ENCODE measurements at places on chromosomes 16 and 17.
A peak's percentile ranks its signal among the peaks of the same experiment; 100 is the strongest.

DNA sequence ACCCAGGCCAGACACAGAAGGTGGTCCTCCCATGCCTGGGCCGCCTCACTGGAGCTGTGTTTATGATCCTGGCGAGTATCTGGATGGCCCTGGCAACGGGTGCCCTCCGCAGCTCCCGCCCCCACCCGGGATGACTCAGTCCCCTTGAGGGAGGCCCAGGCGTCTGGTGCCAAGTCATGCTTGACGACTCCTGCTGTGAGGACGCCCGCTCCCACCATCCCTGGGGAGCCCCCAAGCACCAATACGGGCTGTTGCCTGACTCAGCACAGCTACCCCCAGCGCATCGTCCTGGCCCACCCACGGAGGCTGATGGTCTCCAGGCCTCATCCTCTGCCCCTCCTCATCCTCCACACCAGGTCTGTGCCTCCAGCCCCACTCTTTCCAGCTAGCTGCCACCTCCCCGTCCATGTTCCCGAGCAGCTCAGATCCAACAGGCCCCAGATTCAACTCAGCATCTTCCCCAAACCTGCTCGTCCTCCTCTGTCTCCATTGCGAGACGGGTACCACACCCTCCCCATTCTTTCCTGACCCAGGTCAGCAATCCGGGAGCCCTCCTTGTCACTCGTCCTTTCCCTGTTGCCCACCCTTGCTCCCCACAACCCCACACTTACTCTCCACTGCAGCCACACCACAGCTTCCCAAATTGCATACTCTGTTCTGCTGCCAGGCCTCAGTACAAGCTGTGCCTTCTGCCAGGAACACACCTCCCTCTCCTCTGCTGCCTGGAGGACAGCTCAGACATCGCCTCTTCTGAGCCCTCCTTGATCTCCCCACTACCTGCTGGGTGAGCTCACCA lies 2.6 kb downstream of the CAMKK1 start:
- no peak for DNase-seq

- no peak for DNase-seq
Measured at GRCh38 chr16:67445913-67446907, 15.3 kb downstream of the HSD11B2 start.

- DNase-seq, result no peak
Measured at GRCh38 chr17:4246674-4247073, 17.1 kb downstream of the ANKFY1 start.

DNA sequence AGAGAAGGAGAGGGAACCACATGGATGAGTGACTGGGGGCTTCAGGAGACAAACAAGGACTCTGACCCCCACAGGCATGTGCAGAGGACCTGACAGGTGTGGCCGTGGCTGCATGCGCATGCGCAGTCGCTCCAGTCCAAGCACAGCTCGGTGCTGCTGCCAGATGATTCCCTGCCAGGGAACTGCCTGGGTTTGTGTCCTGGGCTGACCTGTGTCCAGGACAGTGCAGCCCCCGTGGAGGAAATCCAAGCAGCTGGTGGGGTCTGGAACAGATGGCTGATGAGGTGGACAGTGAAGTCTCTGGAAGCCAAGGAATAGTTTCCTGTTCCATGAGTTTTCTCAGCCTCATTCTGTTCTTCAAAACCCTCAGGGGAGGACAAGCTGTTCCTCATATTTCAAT lies 27.3 kb downstream of the LASP1 start:
- no peak for DNase-seq

DNA sequence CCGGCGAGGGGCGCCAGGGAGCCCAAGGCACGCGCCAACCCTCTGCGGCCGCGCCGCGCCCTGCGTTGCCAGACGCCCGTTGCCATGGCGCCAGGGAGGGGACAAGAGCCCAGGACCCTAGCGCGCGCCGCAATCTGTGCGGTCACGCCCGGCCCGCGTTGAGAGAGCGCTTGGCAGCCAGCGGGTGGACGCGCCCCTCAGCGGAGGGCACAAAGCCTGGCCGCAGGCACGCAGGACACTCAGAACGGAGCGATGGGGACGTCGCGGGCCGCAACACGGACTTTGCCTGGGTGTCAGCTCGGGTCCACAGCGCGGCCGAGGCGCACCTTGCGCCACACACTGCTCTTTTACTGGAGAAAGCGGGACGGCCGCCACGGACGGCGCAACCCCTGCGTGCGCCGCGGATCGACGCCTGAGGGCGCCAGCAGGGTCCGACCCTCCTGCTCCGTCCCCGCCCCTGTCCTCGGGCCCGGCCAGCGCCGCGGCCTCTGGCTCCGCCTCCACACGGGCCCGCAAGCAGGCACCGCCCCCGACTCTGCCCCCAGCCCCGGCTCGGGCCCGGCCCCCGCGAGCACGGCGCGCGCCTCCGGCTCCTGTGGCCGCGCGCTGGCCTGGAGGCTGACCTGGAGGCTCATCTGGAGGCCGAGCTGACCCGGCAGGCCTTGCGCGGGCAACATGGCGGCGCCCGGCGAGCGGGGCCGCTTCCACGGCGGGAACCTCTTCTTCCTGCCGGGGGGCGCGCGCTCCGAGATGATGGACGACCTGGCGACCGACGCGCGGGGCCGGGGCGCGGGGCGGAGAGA lies at the start of gene GFER:
Gene GFER, plus strand, starts transcription at position 650 of the 803 bp plus-strand sequence. Its CDS starts 26 bp downstream, at position 676.
- peak; percentile 38 for DNase-seq

Measured in NCI-H1417 treated with DMSO at 0.1 percent for 48 hours (cell line).